ENCODE measurements at places on chromosomes 5 and 9. TPM values are rescaled to one million over a fixed set of nuclear protein-coding genes. Genes with fewer than 3 reads are reported as not detected.

GRCh38 chr5:152358861-152359568, 46.1 kb downstream of the NMUR2 start:
- no peak for DNase-seq

The HTR1A gene
- 3.8 TPM for total RNA-seq

DNA sequence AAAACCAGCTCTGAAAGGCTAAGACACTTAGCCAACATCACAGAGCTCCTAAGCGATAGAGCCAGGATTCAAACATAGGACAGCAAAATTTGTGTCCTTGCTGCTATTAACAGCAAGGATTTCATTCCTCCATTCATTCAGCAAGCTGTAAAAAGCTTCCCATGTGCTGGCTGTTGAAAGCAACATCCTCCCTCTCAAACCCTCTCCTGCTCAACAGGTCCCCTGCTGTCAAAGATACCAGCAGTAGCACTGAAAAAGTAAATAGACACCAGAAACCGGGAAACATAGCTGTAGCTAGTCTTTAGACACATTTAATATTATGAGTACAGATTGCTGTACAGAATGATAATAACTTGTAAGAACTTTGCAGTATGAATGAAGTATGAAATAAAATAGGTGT, 52.6 kb upstream of the ADAMTSL1 start:
- DNase-seq, result no peak

DNA sequence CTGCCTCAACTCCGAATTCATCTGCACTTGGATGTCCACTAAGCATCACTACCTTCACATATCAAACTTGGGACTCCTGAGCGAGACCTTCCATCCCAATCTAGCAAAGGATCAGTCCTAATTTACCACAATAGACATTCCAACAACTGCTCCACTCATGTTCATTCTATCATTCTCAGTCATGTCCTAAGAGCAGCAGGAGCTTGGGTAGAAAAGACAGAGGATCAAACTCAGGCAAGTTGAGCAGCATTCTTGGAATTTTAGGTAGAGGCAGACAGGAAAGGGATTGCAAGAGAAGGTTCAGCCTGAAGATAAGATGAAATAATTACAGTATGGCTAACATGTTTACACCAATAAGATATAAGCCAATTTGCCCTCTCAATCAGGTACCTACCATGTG, 51.7 kb downstream of the AUH start:
- no peak for DNase-seq

- no peak for DNase-seq
Measured at GRCh38 chr5:124252191-124252638, 494.2 kb downstream of the ZNF608 start.
